ENCODE measurements at places on chromosomes 7 and 10. TPM values are rescaled to one million over a fixed set of nuclear protein-coding genes. Genes with fewer than 3 reads are reported as not detected.

GRCh38 chr10:89391907-89392756, at the start of gene IFIT1:
Gene IFIT1 (plus strand): TSS chr10:89392623. CDS start chr10:89392713, 90 bp downstream.
- peak; percentile 70 for DNase-seq

- no peak for DNase-seq
Observed at GRCh38 chr10:49008505-49009198, 69.0 kb upstream of the LRRC18 start.

DNA sequence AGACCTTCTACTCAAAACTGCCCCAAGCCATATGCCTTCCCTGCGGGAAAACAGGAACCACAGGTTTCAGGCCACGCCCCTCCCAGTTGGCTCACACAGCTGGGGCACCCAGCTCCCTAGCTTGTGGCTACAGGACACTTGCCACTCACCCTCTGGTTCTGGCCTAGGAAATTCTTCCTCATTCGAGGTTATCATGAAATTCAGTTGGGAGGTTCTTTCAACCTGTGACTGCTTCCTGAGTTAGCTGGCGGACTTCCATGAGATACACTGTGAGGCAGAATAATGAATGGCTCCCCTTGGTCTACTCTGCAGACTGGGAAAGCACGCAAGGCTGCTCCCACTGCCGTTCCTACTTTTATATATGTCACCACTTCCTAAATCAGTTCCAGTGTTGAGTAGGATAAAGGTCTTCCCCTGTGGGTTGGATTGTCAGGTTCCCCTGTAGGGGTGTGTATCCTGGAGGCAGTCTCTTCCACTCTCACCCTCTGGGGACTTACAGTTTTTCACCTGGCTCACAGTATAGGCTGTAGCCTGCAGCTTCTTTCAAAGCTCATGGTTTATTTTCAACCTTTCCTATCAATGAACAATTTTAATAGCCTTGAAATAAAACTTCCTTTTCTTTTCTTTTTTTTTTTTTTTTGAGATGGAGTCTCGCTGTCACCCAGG, 37.0 kb downstream of the GPR22 start:
- peak; percentile 80 for DNase-seq

- DNase-seq: peak; percentile 89
Observed at GRCh38 chr7:33932832-33933468, 27.6 kb downstream of the BMPER start.

- DNase-seq: no peak
Observed at GRCh38 chr7:92657391-92657790, 67.2 kb upstream of the FAM133B start.

GRCh38 chr10:60230892-60231291, 158.8 kb downstream of the ANK3 start:
- no peak for DNase-seq

- no peak for DNase-seq
Observed at GRCh38 chr10:73253225-73253555, 746 bp upstream of the MRPS16 start.

DNA sequence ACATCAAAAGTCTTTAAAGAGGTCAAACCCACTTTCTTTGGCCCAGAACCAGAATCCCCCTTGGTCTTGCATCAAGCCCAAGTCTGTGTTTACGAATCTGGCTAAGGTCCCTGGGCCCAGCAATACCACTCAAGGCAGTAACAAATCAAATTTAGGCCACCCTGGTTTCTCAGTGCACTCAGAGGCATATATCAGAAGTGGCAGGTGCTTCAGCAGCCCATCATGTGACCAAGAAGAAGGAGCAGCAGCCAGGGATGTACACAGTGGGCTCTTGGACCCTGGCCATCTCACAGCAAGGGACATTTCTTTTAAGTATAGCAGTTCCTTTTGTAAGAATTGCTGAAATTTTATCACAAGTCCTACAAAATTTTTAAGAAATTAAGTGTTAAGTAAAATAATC, 7.3 kb upstream of the SLC25A13 start:
- no peak for DNase-seq

The LRRC4 gene
- polyA plus RNA-seq: 2.4 TPM

- DNase-seq: no peak
Observed at GRCh38 chr10:96352582-96352981, 6.2 kb downstream of the OPALIN start.

DNA sequence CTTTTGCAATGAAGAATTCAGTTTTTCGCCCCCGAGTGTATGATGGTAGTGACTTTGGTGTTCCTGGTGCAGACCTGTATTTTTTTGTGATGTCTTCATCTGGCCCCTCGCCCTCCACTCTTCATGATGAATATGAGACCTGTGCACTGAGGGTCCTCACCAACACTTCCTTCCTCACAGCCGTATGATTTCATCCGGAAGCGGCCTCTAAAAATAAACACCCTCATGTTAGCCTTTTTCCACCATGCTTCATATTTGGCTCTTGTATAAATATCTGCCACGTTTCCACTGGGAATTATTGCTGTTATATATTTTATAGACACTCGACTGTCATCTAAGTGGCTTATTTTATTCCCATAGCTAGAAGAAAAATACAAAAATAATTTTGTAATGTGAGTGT, 160.4 kb downstream of the MGMT start:
- DNase-seq: no peak

The TPST1 gene
- 3.3 TPM for polyA plus RNA-seq

DNA sequence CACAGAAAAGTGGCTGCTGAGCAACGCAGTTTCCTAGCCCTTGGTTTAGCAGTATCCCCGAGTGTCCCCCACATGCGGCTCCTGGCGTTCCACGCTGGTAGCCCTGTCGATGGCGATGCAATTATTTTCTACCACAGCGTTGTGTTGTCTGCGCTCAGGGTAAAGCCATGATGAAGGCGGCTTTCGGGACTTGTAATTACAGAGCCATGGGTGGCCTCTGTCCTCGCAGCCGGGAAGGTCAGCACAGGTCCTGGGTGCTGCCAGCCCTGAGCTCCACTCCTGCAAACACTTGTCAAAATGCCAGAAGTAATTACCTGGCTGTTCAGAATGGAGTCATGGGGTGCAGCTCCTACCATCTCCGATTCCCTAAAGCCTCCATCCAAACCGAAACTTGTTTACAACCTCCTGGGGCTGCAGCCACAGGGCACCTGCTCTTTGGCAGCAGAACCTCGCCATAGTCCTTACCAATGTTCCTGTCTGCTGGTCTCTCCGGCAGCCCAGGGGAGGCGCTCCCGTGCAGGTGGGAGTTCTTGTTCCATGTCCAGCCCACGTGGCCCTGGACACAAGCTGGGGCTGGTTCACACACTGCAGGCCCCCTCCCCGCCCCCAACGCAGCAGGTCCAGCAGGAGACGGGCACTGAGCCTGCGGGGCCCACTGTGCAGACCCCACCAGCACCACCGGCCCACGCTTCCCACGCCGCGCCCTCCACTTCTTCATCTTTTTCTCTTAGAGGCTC, 512.6 kb downstream of the PTPRN2 start:
- no peak for DNase-seq

The SPDYE6 gene
- not detected for polyA plus RNA-seq

DNA sequence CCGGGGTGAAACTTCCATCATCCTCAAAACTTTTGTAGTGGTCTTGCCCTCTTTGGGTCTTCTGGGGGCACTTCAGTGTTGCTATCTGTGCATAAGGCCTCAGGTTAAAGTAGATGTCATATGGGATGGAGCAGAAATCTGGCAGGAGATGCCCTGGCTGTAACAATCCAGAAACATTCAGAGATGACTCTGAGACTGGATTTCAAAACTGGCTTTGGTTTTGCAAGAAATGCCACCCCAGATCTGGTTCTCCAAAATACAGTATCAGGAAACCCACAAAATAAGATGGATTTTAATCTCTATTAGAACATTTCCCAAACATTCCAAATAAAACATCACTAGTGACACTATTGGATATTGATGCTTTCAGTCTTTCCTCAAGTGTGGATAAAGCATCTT, 191.5 kb downstream of the REEP3 start:
- DNase-seq: no peak

The ATE1 gene
- 2.8 TPM for polyA plus RNA-seq

The NKX2-3 gene
- polyA plus RNA-seq: 1.0 TPM

DNA sequence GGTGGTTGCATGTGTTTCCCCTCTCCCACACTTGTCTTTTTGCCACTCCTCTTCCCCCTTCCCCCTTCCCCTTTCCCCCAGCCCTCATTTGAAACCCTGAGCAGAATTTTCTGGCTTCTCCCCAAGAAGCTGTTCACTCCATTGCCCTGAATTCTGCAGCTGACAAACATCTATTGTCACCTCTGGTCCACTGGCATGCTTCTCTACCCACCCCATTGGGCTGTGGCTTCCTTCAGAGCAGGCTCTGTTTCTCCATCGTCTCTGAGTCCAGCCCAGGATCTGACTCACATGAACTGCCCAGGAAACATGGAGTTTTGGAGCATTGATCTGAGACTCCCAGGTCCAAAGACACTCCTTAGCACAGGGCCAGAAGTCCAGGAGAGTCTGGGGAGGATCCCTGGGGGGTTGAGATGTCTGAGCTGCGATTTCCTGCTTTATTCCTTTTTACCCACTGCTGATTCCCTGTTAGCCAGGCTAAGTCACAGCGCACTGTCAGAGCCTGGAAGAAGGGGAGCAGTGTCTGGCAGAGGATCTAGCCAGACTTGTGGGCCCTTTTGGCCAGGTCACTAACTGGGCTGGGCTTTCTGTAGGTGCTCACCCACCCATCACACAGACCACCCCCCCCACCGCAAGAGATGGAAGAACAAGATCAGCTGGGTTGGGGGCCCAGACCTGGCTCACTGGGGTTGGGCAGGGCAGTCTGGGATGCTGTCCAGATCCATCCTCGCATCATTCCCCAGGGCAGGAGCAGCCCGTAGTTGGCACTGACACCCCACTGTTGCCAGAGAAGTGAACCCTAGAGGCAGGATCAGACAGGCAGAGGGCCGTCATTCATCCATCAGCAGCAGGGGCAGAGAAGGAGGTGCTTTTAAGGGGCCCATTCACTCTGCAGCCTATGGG, 3.5 kb downstream of the CHAT start:
- no peak for DNase-seq

Measured in pancreas (tissue), 10 donors.